ENCODE measurements at places on chromosomes 1 and 21.
A peak's percentile ranks its signal among the peaks of the same experiment; 100 is the strongest.

GRCh38 chr1:117171900-117172511, 38.7 kb downstream of the VTCN1 start:
- DNase-seq: no peak

- DNase-seq: no peak
Measured at GRCh38 chr21:28230559-28230958, 762.1 kb downstream of the LTN1 start.

DNA sequence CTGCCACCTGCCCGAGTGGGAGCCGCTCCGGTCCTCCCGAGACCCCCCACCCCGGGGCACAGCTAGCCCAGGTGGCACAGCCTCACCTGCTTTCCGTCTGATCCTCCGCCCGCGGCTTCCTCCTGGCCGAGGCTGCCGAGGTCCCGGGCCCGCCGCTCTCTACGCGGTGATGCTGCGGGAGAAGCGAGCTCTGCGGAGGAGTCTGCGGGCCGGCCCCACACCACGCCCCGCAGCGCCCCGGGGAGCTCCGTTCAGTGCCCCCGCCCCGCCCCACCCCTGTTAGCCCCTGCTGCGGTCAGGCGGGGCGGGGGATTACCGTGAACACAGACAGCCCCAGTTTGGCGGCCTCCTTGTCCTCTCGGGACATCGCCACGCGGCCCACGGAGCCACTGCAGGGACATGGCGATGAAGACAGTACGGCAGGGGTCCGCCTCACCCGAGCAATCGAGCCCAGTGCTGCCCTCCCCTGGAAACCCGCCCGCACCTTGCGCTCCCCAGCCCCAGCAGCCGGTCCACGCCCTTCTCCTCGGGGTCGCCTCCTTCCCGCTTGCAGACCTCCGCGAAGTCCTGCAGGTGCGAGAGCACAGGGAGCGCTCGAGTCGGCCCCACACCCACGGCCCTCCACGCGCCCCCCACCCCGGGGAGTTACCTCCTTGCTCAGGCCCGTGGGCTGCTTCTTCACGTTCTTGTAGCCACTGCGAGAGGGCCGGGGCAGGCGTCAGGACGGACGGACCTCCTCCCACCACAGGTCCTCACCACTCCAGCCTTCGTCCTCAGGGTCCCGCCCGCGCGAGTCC, 933 bp downstream of the C1orf35 start:
- DNase-seq: peak; percentile 84

- no peak for DNase-seq
Measured at GRCh38 chr1:70034403-70034802, 171.0 kb downstream of the LRRC40 start.

GRCh38 chr21:26238646-26239045, 68.1 kb upstream of the APP start:
- no peak for DNase-seq
